GM23338 (cell line): ENCODE measurements at places on chromosomes 3 and 15.

DNA sequence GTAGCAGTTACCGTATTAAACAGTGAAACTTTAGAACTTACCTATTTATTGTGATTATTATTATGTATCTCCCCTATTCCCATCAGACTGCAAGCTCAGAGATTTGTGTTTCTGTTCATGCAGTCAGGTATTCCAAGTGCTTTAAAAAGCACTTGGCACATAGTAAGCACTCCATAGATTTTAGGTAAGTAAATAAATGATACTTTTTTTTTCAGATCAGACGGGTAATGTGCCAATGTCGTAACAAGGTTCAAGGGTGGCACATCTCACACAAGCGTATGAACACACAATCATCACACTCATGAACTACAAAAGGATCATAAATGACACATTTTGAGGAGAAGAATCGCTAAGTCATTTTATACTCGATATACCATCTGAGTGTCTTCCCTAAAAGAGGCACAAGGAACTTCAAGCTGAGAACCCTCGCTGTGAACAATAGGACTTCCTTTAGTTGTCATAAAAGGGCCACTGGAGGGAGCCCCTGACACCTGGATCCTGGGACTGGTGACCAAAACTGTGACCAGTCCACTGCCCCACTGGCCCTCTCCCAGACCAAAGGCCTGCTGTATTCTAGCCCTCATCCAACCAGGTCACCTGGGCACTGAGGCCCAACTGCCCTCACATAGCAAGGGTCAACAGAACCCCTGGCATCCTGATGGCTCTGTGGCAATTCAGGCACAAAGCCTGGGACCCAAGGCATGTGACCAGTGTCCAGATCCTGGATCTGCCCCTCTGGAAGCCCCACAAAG is 32.1 kb downstream of the KIF9 start:
- peak; percentile 86 for DNase-seq

- DNase-seq, result no peak
Measured at GRCh38 chr3:20648921-20649381, 462.9 kb upstream of the SGO1 start.

DNA sequence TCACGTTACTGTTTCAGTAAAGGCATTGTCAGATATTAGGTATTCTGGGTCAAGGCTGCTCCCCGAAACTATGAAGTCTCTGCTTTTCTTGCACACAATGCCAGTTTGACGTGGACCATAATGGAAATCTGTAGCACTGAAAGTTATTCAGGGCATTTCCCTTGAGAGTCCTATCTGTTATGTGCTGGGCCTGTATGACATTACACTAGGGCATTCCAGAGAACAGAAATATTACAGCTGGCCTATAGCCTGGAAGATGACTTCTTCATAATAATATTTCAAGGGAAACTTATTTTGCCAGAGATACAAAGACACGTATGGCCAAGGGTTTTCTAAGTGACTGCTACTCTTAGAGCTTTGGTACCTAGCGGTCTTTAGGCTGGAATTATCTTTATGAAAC is 613.6 kb upstream of the CBLB start:
- no peak for DNase-seq

GRCh38 chr15:31483986-31484951 is 157.6 kb downstream of the KLF13 start:
- DNase-seq, result peak; percentile 77

DNA sequence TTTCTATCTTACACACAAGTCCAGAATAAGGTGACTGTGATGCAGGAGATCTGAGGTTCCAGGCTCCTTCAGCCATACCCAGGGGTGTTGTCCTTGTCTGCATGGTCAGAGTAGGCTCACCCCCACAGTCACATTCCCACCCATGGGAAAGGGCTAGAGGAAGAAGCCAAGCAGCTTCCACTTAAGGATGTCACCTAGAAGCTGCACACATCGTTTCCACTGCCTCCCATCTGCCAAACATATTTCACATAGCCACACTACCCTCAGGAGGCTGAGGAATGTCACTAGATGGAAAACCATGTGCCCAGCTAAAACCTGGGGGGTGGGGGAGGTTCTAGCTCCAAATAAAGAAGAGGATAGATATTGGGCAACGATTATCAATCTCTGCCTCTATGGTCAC is 58.1 kb downstream of the TMEM39A start:
- no peak for DNase-seq

DNA sequence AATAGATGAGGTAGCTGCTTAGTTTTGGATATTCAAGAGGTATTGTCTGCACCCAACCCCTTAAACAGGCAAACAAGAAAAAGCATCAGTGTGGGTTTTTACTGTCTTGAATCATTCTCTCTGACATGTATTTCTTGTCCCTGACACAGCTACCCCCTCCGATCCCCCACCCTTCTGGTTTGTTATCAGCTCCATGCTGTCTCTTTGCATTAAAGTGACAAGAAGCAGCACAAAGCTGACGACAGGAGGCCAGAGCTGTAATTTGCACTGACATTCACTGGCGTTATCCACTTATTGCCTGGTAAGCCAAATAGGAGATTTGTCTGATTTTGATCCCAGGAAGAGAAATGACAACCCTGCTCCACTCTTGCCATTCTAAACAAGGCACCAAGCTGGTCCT is 83.3 kb upstream of the SNRK start:
- DNase-seq, result no peak

DNA sequence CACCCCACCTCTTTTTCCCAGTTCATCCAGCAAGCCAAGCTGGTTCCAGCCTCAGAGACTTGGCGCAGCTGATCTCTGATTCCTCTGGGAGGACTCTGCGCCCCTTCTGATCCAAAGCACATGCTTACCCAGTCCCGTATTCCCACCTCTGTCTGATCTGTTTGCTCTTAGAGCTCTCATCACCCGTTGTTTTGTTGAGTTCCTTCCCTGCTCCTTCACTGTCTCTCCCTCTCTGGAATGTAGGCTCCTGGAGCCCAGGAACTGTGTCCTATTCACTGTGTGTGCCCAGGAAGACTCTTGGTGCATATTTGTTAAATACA is 1.3 kb upstream of the ZXDC start:
- DNase-seq, result peak; percentile 50

- no peak for DNase-seq
Measured at GRCh38 chr3:138458774-138459499, 24.5 kb downstream of the ESYT3 start.

DNA sequence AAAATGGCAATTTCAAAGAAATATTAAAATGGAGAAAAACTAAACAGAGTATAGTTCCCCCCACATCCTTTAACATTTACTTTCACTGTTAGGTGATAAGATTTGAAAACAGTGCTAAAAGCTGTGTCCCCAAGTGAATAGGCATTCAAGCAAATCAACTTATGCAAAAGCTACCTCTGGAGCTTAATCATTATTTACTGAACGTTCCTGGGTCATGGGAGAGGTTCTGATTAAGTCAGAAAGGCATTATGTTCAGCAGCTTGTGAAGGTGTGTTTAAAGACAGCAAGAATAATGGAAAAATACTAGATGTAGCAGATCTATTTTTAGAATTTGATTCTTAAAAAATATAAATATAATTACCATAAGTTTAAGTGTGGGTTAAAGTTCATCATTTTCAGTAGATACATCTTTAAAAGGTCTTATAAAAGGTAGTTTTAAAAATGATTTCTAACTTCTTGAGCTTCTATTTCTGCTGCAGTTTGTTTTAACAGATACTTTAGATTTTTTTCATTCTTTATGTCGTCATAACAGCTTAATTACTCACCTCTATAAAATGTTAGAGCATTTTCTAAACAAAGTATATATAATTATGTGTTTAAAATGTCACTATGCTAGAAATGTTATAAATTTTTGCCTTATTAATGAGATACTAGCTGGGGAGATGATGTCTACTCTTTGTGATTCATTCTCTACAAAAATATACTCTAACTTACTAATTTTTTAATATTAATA is 127.9 kb downstream of the MITF start:
- no peak for DNase-seq

DNA sequence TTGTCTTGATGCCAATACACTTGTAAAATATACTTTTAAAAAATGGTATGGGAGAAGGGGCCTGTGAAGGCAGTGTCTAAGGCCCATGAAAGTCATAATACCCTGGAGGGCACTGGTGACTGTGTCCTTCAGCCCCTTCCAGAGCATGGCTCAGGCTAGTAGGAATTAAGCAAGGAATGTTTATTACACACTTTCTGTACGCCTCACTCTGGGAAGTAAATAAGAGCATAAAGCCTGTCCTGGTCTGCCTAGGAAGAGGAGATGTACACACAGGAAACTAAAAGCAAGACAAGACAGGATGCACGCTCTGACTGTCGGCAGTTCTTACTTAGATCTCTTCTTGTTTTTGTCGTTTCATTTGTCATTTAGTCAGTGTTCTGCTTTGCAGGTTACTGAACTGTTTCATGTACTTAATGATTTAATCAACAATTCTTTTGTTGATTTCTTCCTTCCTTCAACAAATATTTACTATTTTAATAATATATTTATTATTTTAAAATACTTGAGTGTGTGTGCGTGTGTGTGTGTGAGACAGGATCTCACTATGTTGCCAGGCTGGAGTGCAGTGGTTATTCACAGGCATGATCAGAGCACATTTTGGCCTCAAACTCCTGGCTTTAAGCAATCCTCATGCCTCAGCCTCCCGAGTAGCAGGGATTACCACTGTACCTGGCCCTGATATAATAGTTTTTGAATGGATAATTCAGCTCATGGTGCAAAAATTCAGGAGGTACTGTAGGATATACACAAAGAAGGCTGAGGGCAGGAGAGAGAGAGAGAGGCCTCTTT is 9.0 kb upstream of the SMAD6 start:
- DNase-seq, result no peak

- peak; percentile 87 for DNase-seq
Measured at GRCh38 chr15:40511472-40512133, 40.8 kb downstream of the CHST14 start.

GRCh38 chr3:49469037-49469935 is 781 bp upstream of the DAG1 start:
- peak; percentile 94 for DNase-seq

DNA sequence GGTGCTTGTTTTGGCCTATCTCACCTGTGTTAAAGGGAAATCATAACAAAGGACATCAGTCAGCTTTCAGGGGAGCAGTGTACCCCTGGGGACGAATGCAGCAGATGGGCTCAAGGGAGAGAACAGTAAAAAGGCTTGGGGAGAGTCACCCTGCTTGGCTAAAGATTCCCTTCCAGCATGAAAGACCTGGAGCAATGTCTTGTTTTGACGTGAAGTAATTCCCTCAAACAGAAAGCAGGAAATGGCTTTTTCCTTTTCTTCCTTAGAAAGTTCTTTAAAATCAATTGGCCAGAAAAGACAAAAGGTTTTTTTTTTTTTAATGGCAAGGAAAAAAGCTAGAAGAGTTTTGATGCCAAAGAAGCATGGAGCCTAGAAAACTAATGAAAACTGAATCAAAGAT is 56.5 kb upstream of the PARL start:
- DNase-seq, result no peak

DNA sequence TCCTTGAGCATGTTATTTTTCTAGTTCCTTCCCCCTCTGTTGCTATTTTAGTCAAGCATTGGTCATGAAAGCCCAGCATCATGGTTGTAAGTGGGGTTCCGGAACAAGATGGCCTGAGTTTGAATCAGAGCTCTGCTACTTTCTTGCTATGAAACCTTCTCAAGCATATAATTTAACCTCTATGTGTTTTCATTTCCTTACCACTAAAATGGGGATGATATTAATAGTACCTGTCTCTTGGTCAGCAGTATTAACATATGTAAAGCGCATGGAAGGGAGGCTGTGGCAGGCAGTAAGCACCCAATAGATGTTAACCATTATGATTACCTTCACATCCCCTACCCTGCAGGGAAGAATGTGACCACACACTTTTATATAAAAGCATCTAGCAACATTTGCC is 14.3 kb upstream of the SPRED1 start:
- DNase-seq, result no peak

- peak; percentile 32 for DNase-seq
Measured at GRCh38 chr3:9715764-9716437, 12.3 kb downstream of the CPNE9 start.

- DNase-seq, result no peak
Measured at GRCh38 chr3:17430582-17430981, 311.8 kb downstream of the TBC1D5 start.

DNA sequence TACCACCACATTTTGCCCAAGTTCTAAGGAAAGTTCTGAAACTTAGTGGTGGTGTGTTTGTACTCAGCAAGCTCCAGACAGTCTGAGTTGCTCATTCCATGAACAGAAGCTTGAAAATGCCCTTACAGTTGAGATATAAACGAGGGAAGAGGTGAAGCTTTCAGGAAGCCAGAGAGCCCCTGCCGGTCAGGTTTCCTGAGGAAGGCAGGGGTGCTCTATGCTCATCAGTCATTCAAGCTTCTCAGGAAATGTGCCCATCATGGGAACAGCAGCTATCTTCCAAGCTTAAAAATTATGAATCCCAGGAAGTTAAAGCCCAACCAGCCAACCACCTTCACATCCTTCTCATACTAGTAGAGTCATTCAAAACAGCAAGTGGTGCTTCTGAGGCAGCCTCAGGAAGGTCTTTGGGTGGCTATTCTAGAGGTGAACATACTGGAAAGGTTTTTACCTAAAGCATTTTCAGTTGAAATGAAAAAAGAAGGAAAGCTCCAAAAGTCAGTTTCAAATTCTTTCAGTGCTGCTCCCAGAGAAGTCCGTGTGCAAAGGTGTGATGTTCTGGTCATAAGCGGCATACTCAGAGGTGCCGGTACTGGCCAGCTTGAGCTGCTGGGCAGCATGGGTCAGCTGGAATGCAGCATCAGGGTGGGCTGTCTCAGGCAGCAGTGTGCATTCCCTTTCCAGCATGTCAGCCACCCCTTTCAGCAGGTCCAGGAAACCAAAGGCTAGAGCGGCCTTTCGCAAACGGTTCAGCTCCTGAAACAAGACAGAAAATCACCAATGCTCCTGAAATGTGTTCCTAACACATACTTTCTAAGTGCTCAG is 31.8 kb downstream of the INTS14 start:
- DNase-seq, result peak; percentile 11

DNA sequence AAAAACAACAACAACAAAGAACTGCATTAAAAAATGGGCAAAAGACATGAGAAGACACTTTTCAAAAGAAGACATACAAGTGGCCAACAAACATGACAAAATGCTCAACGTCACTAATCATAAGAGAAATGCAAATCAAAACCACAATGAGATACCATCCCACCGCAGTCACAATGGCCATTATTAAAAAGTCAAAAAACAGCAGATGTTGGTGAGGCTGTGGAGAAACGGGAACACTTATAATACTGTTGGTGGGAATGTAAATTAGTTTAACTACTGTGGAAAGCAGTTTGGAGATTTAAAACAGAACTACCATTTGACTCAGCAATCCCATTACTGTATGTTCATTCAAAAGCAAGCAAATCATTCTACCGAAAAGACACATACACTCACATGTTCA is 15.1 kb downstream of the EIF1B start:
- DNase-seq, result no peak

GRCh38 chr3:177683586-177683985 is 486.3 kb upstream of the TBL1XR1 start:
- DNase-seq, result no peak

DNA sequence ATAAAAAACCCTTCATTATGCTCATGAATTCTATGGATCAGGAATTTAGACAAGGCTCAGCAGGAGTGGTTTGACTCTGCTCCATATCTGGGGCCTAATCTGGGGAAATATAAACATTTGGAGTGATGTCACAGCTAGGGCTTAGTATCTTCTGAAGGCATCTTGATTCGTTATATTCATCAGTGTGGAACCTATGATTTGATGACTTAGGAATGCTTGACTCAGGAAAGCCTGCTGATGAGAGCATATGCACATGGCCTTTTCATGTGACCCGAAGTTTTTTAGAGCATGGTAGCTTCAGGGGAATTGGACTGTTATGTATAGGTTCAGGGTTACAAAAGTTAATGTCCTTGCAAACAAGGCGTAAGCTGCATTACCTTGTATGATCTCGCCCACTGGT is 184.9 kb upstream of the LRRC3B start:
- DNase-seq, result no peak

- DNase-seq, result no peak
Measured at GRCh38 chr3:115825046-115825445, 201.7 kb downstream of the GAP43 start.
